ENCODE measurements at places on chromosomes 12 and 14. TPM values are rescaled to one million over a fixed set of nuclear protein-coding genes. Genes with fewer than 3 reads are reported as not detected.
A peak's percentile ranks its signal among the peaks of the same experiment; 100 is the strongest.

DNA sequence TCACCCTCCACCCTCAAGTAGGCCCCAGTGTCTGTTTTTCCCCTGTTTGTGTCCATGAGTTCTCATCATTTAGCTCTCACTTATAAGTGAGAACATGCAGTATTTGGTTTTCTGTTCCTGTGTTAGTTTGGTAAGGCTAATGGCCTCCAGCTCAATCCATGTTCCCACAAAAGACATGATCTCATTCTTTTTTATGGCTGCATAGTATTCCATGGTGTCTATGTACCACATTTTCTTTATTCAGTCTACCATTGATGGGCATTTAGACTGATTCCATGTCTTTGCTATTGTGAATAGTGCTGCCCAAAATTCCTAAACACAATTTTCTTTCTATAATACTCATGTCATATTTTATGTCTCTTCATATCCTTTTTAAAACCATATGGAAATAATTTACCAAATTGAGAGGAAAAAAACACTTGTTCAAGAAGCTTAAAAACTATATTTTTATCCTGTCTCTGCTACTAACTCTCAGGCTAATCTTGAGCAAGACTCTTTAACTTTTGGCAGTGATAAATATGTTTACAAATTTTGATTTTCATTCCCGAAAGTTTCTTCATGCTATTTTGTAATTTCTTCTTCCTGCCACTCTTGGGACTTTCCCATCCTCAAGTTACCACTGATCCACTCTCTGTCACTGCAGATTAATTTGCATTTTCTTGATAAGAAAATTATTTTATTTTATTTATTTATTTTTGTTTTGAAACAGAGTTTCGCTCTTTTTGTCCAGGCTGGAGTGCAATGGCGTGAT is 28.0 kb upstream of the OSBPL8 start:
- no peak for ATAC-seq

- ATAC-seq, result no peak
These were observed 222.3 kb upstream of the NOS1 start for GRCh38 chr12:117583677-117584225.

DNA sequence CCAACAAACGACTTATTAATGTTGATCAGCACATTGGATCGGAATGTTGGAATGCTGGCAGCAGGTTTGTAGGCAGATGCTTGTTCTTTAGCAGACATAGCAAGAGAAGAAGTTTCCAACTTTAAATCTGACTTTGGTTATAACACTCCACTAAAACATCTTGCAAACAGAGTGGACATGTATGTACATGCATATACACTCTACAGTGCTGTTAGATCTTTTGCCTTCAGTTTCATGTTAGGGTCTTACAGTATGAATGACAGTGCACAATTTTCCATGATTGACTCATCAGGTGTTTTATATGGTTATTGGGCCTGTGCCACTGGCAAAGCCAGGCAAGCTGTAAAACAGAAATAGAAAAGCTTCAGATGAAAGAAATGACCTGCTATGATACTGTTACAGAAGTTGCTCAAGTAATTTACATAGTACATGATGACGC is 14.3 kb upstream of the DHRS7 start:
- ATAC-seq, result no peak

SYNE3 gene
- total RNA-seq, result 79.1 TPM

GRCh38 chr12:54935235-54935951 is 49.2 kb downstream of the TESPA1 start:
- ATAC-seq, result peak; percentile 86

DCAF11 gene
- total RNA-seq, result 94.8 TPM

GRCh38 chr12:104182144-104182543 is 33.4 kb upstream of the TXNRD1 start:
- ATAC-seq, result no peak

PRH2 gene
- not detected for total RNA-seq

DNA sequence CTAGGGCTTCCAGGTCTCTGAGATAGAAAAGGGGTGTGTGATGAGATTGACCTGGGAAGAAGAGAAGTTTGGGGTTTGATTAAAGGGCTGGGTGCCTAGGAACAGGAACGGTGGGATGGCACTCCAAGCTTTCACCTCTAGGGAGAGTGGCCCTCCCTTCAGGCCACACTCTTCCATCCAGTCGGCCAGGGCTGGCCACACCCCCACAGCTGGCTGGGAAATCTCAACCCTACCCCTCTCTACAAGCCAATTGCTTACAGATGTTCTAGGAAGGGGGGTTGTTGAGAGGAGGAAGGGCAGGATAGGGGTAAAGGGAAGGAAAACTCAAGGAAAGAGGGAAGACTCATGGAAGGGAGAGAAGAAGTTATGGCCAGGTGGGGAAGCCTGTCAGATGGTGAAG is 6.6 kb upstream of the ITGA5 start:
- ATAC-seq, result no peak

GRCh38 chr12:15787778-15788177 is 1.4 kb downstream of the EPS8 start:
- no peak for ATAC-seq

- ATAC-seq, result no peak
These were observed 470.2 kb upstream of the LMO3 start for GRCh38 chr12:17076028-17076744.

DNA sequence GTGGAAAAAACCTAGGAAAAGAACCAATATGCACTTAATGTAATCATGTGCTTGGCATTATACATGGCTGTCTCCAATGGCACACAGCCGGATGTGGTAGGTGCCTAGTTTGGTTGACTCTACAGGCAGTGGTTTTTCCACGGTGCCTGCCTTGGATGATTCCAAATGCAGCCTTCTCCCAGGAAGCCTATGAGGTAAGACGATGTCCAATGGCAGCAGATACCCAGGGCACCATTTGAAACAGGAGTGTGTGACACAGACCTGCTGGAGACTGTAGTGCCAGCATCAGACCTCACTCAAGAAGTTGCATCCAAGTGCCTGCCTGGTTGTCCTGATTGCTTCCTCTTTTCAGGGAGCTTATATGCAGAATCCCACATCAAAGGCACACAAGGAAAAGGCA is 88.0 kb upstream of the VASH1 start:
- ATAC-seq, result no peak

DNA sequence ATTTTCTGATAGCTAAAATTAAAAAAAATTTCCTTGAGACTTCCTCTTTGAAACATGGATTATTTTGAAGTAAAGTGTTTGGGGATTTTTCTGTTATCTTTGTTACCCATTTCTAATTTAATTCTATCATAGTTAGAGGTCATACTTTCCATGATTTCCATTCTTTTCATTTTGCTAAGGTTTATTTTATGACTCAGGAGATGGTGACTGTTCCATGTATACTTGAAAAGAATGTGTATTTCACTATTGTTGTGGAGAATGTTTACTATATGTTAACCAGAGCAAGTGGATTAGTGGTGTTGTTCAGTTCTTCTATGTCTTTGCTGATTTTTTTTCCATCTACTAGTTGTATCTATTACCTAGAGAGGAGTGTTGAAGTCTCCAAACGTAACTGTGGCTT is 250.5 kb upstream of the PELI2 start:
- no peak for ATAC-seq

- no peak for ATAC-seq
These were observed 73.2 kb downstream of the RIMBP2 start for GRCh38 chr12:130642856-130643255.

DNA sequence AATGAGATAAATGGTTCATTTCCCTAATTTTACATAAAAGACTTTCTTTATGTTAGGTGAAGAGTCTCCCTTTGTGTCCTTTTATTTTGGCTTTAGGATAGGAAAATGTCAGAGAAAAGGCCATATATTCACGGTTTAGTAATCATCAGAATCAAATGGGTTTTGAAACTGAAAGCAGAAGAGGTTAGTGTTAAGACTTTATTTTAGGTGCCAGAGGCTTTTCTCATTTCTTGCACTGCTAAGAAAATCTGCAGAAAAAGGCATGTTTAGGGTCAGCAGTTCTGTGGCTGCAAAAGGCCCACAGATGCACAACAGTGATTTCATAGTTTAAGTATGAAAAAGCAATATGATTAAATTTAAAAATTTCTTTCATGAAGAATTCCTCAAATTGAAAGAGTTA is 80.4 kb upstream of the SINHCAF start:
- ATAC-seq, result no peak

DNA sequence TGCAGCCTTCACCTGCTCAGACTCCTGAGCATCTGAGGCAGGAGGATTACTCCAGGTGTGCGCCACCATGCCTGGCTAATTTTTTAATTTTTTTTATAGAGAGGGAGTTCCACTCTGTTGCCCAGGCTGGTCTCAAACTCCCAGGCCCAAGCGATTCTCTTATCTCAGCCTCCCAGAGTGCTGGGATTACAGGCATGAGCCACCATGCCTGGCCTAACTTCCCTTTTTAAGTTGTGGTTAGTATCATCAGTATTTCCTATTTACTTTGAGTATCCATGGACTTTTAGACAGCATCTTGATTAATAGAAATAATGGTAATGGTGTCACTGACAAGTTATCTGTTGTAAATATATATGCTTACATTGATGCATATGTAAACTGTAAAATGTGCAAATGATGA is 116.9 kb downstream of the FGD4 start:
- ATAC-seq, result no peak

DNA sequence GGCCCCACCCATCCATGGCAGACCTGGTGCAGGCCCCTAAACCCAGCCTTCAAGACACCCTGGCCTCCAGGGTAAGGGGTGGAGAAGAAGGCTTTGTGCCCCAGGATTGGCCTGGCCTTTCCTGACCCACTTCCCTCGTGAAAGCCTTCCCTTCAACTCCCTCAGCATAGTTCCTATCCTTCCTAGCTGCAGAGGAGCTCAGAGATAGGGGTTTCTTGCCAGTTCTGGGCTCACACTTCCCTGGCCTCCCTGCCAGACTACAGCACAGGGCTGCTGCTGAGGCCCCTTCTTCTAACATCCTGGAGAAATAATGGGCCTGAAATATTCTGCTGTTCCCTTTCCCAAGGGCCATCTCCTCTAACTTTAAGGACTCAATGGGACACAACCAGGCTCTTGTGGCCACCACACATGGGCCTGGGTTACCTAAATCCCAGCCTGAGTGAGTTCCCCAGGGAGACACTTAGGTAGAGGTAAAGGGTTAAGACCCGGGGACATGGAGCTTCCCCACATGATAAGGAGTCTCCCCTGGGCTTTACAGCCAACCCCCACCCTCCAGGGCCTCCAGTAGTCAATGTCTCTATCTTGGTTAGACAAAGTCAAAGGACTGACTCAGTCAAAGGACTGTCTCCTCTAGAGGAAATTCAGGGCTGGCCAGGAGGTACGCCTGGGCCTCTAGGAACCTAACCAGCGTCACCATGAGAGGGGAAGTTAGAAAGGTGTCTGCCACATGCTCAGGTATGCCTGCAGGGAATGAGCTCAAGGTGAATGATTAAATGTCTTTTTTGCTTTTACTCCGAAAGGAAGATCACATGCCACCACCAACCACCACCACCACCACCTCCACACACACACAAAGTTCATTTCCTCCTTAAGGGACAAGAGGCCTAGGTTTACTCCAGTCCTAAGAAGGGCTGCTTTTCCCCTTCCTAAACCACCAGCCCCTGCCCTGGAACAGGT is 7.1 kb downstream of the ZFP36L1 start:
- ATAC-seq, result peak; percentile 6

DNA sequence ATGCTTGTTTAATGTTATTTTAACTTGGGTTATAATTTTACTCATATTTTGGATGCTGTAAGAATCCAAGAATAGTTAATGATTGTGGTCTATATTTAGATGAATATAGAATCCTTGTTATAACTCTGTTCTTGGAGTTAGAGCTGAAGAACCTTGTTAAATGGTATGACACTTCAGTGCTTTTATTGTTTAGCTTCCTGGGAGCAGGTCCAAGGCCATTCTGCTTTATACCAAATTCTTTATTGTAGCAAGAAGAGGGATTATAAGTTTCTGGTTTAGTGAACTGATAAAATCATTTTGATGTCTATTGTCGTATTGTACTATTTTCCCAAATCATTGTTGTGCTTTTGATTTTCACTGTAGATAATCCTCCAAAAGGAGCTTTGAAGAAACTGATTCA is 69.4 kb downstream of the MIA2 start:
- no peak for ATAC-seq

- no peak for ATAC-seq
These were observed 253.1 kb downstream of the ANO2 start for GRCh38 chr12:5691943-5692342.

- no peak for ATAC-seq
These were observed 15.8 kb downstream of the FOXA1 start for GRCh38 chr14:37579274-37579673.

FBRSL1 gene
- total RNA-seq, result 38.7 TPM

LRRC10 gene
- not detected for total RNA-seq

DNA sequence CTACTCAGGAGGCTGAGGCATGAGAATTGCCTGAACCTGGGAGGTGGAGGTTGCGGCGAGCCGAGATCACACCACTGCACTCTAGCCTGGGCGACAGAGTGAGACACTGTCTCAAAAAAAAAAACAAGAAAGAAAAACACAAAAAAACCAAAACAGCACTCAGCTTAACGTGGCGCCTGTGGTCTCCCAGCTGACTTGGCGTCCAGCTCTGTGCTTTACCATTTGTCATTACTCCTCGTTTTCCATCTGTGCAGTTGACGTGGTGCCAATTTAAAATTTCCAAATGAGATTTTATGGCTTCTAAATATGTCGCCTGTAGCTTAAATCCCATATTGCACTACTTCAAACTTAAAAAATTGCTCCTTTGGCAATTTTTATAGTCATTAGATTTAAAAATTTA is 2.0 kb downstream of the MGP start:
- ATAC-seq, result no peak

DNA sequence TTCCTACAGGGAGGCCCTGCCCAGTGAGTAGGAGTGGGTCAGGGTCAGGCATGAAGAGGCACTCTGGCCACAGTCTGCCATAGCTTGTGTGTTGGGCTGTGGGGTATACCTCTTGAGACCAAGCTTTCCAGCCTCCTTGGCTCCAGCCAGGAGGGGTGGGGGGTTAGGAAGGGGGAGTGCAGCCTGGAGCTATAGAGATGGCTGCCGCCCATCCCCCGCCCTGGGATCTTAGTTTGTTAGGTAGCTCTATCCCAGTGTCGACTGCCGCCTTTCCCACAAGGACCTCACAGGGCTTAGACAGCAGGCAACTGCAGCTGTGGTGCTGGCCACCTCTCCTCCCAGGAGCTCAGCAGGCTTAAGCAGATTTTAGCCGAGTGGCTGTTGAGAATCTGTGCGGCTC is 216.4 kb downstream of the PLCZ1 start:
- ATAC-seq, result no peak

PKP2 gene
- total RNA-seq, result not detected

DNA sequence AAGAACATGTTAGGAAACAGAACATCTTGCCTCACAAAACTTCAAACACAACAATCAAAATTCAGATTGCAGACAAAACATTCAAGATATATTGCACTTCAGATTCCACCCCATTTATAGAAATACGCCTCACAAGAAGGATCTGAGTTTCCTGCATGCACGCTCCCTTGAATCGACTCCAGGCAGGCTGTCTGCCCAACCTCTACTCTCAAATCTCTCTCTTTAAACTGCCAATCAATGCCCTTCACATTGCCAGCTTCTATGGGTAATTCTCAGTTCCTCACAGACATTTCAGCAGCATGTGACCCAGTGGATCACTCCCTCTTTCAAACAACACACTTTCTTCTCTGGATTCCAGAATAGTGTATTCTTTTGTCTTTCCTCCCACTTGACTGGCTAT is 184.1 kb downstream of the PRKD1 start:
- no peak for ATAC-seq

Measured in activated T-helper 17 cell treated with anti-CD3 and anti-CD28 coated beads, Interleukin-2, amount 50 U/mL, for 72 hours (primary cell).